Kidney epithelial cell (primary cell): ENCODE measurements at places on chromosomes 1 and 21.

GRCh38 chr1:201511941-201512539, 5.1 kb upstream of the CSRP1 start:
- DNase-seq, result no peak

GRCh38 chr1:106676021-106676420, 380.5 kb upstream of the PRMT6 start:
- no peak for DNase-seq

- no peak for DNase-seq
Measured at GRCh38 chr1:16141573-16142336, 14.1 kb downstream of the EPHA2 start.

DNA sequence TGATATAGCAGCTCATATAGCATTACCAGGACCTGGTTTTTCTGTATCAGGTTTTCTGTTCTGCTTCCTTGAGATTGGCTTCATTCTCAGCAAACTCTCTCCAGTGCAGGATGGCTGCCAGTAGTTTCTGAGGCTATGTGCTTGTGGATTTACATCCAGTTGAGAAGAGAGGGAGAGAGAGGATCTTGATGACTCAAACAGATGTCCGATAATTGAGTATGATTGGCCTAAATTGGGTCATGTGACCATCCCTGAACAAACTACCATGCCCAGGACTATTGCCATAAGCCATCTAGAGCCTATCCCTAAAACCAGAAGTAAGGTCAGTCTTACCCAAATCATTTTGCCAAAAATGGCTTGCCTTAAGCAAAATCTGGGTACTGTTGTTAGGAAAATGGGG, 18.1 kb upstream of the PSMA5 start:
- no peak for DNase-seq

DNA sequence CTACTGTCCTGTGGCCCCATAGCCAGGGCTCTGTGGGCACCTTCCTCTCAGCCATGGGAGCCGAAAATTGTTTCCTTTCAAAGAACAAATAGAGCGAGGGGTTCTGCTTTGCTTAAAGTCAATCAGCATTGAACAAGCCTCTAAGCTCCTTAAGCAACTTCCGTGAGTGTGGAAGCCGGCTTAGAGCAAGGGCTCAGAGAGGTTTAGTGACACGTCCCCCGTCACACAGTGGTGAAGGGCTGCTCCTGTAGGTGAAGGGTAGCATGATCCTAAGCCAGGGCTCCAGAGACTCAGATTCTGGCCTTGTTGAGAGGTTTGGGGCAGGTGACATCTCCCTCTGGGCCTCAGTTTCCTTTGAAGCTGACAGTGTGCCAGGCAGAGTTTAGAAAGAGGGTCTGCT, 94.0 kb upstream of the WNT4 start:
- no peak for DNase-seq
